Mucosa of descending colon (tissue), 3 donors: ENCODE measurements at places on chromosomes 11 and 22.

DNA sequence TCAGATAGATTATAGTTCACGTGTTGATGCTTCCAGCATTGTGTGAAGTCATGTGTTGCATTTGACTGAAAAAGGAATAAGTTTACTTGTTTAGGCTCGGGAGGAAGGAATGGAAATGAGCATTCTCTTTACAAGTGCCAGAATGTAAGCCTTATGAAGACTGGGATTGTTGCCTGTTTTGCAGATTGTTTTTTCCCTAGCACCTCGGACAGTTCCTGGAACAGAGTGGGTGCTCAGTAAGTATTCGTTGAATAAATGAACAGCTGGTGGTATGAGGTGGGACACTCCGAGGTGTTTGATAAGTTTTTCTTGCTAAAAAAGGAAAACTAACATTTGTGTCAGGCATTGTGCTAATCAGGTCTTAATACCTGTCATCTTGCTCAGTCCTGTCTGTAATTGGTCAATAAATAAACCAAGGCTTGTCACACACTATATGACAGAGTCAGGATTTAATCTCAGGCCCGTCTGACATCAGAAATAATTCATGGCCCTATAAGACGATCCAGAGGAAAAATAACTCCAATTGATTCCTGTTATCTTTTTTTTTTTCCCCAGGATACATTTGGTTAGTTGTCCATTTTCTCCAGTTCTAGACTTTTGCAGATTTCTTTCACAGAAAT, 304.7 kb downstream of the NELL1 start:
- DNase-seq = no peak

GRCh38 chr11:131109257-131109656, 193.0 kb upstream of the SNX19 start:
- DNase-seq = no peak

- DNase-seq = no peak
These were observed 1.1 kb upstream of the CNGA4 start for GRCh38 chr11:6237761-6238302.

DNA sequence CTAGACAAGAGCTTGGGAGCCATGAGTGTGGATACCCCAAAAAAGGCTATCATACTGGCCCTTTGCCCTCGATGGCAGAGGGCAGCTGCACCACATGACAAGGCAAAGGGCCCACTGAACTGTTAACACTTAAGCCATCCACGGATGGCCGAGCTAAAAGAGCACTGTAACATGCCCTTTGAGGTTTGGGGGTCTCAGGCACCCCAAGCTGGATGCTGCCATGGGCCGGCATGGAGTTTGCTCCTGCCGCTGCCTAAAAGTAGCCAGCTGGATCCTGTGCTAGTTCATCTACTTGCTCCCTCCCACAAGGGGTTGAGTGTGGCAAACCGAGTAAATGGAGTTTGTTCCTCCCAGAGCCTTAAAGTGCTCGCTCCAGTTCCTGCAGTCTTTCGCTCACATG, 383.2 kb upstream of the LRRC4C start:
- DNase-seq = no peak

- no peak for DNase-seq
These were observed 40.1 kb upstream of the CD44 start for GRCh38 chr11:35098855-35099254.

- DNase-seq = no peak
These were observed 16.0 kb downstream of the USP47 start for GRCh38 chr11:11857769-11858168.

DNA sequence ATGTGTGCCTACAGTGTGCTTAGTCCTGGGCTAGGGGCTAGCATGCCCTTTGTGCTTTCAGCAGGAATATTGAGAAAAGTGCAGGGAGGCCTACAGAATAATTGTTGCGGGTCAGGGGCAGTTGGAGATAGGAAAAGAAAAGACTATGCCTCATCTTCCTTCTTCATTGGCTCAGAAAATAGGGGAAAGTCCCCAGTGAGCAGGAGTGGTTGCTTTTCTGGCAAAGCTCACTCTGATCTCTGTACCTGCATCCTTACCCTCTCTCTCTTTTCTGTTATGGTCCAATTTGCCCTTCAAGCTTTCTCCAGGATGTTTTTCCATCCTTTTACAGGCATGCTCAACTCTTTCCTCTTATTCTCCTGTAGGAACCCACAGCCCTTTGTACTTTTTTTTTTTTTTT, 29.5 kb upstream of the RRM1 start:
- no peak for DNase-seq
